ENCODE measurements at places on chromosomes 16 and 17. TPM values are rescaled to one million over a fixed set of nuclear protein-coding genes. Genes with fewer than 3 reads are reported as not detected.

Gene CACNG4
- 3.1 TPM for polyA plus RNA-seq

Gene UMOD
- 70.4 TPM for polyA plus RNA-seq

Gene HOXB2
- polyA plus RNA-seq, result 42.7 TPM

Gene TBC1D3B
- 8.6 TPM for polyA plus RNA-seq

Gene CFAP119
- 12.8 TPM for polyA plus RNA-seq

Gene GPR179
- 0.19 TPM for polyA plus RNA-seq

Data from renal cortex interstitium (tissue), 15 donors.